Activated CD4-positive, alpha-beta memory T cell treated with anti-CD3 and anti-CD28 coated beads, Interleukin-2, amount 10 ng/mL, durations not matched to agents 7 days and 5 days (primary cell): ENCODE measurements at places on chromosomes 11 and 22.

- DNase-seq, result no peak
Measured at GRCh38 chr22:49300951-49301397, 526.7 kb downstream of the BRD1 start.

DNA sequence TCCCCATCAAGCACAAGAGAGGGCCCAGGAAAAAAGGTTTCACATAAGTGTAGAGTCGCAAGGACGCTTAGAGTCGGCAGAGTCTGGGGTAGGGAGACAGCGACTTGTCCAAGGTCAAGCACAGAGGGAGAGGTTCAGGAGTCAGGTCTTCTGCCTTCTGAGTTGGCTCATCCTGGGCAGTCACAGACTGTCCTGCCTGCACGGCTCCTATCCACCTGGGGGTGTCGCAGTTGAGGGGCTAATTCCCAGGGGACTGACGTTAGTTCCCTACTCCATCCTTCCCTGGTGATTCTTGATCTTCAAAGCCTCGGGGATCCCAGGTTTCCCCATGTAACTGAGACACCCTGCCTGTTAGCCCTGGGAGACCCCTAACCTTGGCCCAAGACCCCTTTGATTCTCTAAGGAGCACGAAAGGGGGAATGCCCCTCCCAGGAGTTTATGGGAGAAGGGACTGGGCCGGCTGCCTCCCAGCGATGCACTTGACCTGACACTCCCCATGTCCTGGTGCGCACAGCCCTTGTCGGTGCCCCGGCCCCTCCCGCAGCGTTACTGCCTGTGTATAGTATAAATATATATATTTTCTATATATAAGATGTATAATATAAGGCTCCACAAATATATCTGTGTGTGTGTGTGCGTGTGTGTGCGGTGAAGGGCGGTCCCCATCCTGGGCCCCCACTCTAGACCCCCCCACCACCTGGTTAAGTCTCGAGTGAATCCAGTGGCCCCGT is 14.7 kb upstream of the TAB1 start:
- no peak for DNase-seq

DNA sequence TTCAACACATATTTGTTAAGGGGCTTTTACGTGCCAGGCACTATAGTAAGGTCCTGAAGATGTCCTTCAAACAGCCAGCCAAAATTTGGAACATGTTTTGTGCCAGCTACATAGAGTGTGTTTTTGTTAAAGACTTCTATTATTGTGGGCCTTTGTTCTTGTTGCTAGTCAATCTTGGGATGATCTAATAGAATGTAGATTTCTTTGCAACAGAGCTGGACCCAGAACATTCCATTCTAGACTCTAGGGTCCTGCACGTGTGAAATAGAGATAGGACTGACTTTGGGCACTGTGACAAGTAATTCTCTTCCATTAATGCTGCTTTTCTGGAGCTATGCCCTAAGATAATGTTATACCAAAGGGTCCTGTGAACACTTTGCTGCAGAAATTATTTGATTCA is 16.9 kb upstream of the IPO7 start:
- DNase-seq, result no peak

DNA sequence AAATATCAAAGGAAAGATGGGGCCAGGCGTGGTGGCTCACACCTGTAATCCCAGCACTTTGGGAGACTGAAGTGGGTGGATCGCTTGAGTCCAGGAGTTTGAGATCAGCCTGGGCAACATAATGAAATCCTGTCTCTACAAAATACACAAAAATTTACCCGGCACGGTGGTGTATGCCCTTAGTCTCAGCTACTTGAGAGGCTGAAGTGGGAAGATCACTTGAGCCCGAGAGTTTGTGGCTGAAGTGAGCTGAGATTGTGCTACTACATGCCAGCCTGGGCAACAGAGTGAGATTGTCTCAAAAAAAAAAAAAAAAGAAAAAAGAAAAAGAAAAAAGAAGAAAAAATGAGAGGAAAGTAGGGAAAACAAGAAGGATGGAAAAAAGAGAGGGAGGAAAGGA is 3.8 kb upstream of the TRIM6 start:
- no peak for DNase-seq

GRCh38 chr22:49373289-49373666 is 454.4 kb downstream of the BRD1 start:
- no peak for DNase-seq

- DNase-seq, result no peak
Measured at GRCh38 chr11:95904009-95904650, 19.8 kb downstream of the MTMR2 start.

DNA sequence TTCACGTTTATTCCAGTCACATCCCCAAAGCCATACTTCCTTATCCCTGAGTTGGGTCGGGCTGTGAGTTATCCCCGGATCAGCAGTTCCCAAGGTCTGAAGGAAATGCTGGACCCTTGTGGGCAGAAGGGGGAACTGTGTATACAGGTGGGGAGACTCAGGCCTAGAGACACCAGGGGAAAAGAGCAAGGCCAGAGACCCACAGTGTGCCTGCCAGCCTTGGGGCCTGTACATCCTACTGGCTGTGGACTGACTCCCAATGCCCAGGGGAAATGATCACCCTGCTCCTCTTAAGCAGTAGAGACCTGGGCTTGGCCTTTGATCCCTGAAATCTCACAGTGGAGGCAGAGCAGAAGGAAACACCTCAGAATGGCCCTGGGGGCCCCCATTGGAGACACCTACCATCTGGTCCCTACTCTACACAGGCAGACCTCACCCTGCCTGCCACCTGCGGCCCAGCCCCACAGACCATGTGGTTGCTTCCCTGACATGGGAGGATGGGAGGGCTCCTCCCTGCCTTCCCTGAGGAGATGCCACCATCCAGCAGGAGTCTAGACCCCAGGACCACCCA is 1.3 kb downstream of the SELENOM start:
- no peak for DNase-seq

DNA sequence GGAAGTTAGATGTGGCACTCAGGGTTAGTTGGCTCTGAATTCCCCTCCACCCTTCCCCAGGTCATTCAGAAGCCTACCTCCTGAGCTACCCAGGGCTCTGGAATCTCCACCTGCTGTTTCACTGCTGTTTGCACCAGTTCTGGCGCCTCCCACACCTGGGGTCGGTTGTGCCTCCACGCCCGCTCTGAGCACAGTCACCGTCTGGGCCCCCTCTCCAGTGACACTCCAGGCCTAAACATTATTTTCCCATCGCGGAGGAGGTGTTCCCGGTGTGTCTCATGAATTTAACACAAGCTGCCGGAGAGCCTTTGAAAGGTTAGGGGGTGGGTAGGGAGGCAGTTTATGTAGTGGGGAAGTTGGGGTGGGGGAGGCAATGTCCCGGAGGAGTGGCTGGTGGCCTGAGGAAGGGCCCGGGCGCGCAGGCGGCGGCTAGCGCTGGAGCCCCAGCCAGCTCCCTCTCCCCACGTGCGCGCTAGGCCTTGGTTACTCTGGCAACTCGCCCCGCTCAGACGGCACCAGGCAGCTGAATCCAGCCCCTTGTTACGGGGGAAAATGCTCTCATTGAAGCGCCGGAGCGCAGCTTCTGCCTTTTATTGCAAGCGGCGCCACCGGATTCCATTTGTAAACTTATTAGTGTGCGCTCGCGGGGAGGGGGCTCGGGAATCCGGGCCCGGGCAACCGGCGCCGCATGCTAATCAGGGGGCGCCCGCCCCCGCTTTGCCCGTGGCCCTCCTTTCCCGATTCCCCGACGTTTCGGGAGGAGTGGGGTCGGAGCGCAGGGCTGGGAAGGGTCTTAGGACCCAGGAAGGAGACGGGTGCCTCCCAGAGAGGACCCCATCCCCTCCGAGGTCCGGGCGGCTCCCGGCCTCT is 52.4 kb downstream of the GRIK4 start:
- no peak for DNase-seq

DNA sequence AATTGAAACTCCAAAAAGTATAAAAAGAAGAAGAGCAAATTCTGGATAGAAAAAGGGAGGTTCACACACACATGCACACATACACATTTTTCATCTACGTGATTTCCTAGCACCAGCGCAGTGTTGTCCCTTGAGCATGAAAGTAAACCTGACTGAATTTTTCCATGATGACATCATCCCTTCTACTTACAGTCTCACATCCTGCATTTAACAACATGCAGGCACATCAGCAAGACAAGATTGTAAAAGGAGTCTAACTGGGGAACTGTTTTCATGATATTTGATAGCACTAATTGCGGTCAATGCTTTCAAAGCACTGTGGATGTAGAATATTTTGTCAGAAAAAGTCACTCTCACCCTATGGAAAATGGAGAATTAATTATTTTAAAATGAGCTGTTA is 36.6 kb downstream of the GAS2 start:
- DNase-seq, result no peak

DNA sequence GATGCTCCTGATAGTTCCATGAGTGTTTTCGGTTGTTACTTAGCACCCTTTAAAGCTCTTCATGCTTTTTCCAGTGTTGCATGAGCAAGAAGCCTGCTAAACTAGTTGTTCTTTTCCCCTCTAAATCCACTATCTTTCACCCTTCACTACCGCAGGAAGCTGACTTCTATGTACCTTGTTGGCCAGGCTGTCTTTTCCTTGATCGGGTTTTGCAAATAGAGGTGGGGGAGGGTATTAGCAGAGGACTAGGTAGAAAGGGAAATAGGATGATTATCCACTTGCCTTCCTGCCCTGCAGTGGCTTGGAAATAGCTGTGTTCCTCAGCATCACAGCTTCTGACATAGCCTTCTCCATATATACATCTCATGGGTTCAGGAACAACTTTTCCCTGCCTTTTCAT is 23.9 kb downstream of the AASDHPPT start:
- DNase-seq, result no peak

GRCh38 chr11:116729501-116730240 is 43.1 kb downstream of the BUD13 start:
- no peak for DNase-seq

GRCh38 chr11:68216171-68216938 is 3.3 kb upstream of the KMT5B start:
- DNase-seq, result no peak
